OCI-LY7 (cell line): ENCODE measurements at places on chromosomes 5 and 9.

DNA sequence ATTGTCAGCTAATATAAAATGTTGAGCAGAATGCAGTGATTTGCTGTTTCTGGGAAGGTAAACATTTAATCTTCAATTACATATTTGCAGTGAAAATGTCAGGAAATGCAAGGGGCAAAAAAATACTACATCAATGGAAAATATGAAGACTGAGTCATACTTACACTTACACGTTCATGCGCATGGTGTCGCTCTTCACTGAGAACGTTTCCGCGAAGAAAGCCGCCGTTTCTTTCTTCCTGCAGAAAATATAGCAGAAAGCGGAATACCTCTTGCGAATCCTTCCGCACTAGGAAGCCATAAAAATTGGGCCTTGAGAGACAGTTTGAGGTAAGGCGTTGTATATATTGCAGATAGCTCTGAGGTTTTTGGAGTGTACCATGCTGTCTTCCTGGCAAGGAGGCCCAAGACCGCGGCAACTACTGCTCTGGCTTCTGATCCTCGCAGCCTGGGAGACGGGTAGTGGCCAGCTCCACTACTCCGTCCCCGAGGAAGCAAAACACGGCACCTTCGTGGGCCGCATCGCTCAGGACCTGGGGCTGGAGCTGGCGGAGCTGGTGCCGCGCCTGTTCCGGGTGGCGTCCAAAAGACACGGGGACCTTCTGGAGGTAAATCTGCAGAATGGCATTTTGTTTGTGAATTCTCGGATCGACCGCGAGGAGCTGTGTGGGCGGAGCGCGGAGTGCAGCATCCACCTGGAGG lies at the start of gene PCDHA13:
TSS of gene PCDHA13 (plus strand) at position 236 of the 702 bp plus-strand sequence. CDS start at position 381, 145 bp downstream.
- no peak for DNase-seq

GRCh38 chr5:3590161-3590966 lies 5.3 kb upstream of the IRX1 start:
- no peak for DNase-seq

DNA sequence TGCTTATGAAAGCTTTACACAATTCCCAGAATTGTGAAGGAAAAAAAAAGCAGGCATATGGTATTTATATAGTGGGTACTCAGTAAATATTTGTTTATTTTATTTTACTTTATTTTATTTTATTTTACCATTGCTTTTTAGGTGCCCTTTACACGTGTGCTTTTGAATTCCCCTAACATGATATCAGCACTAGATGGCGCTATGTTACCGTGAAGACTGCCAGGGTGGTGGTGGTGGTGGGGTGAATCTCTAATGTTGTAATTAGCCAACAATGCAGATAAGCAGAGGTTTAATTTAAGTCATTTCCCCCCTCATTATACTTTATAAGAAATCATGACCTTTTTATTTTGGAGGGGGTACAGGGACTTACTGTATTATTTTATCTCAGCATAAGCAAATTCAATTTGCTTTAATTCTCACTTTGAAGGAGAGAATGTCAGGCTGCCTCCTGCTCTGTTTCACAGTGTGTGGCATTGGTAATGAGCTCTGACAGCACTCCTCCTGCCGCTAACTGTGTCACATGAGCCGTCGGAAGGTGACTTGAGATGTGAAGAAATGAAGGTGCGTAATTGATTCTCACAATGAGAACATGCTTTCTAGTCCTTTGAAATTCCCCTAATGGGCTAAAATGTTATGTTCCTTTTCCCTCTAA lies 165.6 kb downstream of the YTHDC2 start:
- DNase-seq: peak; percentile 46

DNA sequence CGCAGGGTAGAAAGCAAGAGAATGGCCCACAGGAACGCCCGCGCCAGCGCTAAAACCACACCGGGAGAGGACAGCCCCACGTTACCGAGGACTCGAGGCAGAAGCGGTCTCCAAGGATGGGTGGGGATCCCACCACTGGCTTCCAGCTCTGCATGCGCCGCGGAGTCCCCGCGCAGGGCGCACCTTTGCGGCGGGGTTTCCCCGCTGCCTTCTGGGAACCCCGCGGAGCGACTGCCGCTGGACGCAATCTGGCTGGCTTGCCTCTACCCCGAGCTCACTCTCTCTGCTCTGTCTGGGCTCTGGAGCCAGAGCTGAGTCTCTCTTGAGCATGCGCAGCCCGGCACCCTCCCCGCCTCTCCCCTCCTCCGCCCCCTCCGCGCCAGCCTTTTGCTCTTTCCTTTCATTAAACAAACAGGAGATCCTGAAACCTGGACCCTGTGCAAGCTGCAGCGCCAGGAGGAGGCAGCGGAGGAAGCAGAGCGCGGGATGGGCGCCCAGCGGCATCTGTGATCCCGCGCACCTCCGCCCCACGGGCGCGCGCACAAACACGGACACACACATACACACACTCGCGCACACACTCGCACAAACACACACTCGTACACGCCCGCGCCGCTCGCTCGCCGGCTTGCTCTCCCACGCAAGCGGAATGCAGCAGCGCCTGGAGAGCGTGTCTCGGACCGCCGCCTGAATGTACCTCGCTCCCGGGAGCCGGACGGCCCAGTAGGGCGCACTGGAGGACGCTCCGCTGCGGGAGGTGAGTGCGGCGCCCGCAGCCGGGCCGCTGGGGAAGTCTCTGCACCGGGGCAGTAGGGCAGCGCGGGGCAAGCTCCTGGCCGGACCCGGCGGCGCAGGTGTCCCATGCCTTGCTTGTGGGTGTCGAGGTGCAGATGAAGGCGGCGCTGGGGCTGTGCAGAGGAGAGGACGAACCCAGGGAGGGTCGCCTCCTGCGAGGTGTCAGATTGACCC lies at the start of gene PLPPR1:
TSS of gene PLPPR1 (plus strand) at position 382 of the 969 bp plus-strand sequence.
- no peak for DNase-seq

DNA sequence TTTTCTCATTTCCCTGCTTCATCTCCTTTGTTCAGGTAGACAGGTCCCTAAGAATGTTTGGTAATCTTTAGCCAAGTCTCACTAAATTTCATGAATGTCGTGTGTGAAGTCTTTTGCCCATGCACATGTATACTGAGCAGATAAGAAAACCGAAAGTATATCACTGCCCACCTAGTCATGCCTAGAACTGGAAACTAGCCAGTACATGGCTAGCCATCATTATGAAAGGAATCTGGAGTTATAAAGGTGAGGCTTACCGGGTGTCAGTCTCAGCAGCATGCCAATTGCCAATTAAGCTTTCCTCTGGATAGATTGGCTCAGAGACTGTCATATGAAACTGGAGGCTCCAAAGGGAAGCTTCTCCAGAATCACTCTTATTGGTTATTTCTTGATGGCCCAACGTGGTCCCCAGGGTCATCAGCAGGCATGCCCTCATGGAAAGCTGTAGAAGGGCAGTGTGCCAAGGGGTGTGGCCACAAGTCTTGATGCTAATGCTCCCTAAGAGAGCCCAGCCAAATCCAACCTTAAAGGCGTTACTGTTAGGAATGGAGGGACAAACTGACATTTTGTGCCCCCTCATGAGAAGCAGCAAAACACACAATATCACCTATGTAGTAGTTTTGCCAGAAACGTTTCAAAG lies 307.3 kb upstream of the PIK3R1 start:
- DNase-seq: no peak

GRCh38 chr9:100584951-100585350 lies 7.1 kb downstream of the CAVIN4 start:
- DNase-seq: no peak
